ENCODE measurements at places on chromosomes 5 and 9.

- DNase-seq = no peak
Measured at GRCh38 chr5:148471379-148471778, 87.6 kb downstream of the FBXO38 start.

DNA sequence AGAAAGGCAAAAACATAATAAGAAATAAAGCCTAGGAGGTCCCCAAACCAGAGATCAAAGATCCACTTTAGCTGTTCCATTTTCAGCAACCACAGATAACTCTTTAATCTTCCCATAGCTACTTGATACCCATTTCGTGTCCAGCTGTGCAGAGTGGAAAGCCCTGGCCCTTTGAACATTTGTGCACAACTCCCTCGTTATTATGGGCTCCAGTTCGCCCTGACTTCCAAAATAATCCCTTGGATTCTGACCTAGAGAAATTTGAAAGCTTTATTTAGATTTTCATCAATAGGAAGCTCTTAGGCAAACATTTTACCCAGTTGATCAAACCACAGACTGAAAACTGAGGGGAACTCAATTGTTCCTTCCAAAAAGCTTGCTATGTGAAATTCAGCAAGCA is 4.8 kb downstream of the MYOT start:
- no peak for DNase-seq

DNA sequence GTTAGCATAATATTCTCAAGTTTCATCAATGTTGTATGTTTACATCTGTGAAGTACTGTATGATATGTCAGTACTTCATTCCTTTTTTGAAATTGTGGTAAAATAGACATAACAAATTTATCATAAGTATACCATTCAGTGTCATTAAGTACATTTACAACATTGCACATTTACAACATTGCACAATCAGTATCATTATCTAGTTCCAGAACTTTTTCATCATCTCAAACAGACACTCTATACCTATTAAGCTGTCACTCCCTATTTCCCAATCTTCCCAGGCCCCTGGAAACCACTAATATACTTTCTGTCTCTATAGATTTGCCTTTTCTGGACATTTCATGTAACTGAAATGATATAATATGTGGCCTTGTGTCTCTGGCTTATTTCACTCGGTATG is 75.1 kb upstream of the ATG10 start:
- DNase-seq = no peak

DNA sequence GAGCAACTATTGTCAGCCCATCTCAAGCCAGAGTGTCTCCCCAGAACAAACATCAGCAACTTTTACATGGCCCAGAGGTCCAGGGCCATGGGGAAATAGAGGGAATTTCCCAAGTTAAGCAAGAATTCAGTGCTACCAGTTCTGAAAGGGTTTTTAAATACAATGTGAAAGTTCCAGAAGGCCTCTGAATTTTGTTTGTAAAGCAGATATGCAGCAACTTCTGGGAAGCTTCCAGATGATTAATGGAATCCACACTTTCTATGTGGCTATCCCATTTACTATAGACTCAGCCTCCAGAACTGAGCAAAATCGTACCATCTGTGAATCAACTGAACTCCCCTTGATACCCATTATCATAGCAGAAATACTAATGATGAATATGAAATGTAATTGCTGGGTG is 93.8 kb downstream of the FEM1C start:
- no peak for DNase-seq

GRCh38 chr5:110414360-110414759 is 312.1 kb downstream of the TMEM232 start:
- no peak for DNase-seq

DNA sequence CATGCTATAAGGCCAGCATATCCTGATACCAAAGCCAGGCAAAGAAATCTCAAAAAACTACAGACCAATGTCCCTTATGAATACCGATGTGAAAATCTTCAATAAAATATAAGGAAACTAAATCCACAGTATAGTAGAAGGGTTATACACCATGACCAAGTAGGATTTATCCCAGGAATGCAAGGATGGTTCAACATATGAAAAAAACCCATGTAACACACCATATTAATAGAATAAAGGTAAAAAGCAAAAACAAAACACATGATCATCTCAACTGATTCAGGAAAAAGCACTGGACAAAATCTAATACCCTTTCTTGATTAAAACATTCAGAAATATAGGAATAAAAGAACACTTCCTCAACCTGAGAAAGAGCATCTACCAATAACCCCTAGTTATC is 6.1 kb downstream of the FBXL17 start:
- no peak for DNase-seq

GRCh38 chr5:132493241-132493640 is 2.7 kb upstream of the IRF1 start:
- DNase-seq = peak; percentile 8

DNA sequence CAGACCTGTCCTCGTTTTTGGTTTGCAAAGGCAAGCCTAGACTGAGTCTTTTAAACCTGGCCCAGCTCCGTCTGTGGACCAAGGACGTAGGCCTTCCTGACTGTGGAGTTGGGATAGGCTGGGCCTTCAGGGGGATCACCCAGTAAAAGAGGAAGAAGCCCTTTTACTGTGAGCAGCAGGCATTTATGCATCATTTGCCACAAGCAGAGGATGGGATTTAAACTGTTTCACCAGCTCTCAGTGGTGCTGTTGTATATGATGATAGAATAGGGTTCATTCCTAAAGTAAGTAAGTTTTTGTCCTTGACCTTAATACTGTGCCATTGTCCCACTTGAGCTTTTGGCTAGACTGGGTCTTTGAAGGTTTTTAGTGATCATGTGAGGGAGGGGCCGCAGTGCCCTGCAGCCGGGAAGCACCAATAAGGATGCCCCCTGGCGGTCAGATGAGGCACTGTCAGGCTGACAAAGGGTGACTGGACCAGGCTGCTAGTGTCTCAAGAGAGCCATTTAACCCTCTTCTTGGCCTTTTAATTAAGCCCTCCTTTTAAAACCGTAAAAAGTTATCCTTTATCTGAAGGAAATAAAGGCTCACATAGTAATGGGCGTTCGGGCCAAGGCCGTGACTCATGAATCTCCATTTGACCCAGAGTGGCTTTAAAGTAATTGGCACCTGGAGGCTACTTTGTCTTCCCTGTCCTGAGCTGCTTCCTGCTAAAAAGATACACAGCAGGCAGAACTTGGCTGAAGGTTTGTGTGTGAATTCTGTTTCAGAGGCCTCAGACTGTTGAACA is 74.0 kb downstream of the UBAP1 start:
- peak; percentile 58 for DNase-seq

- DNase-seq = no peak
Measured at GRCh38 chr9:130522233-130522808, 57.1 kb upstream of the FUBP3 start.

- no peak for DNase-seq
Measured at GRCh38 chr5:88722546-88723073, 160.4 kb downstream of the MEF2C start.

GRCh38 chr5:23305055-23305454 is 202.4 kb upstream of the PRDM9 start:
- no peak for DNase-seq

- no peak for DNase-seq
Measured at GRCh38 chr9:135079018-135079417, 8.4 kb upstream of the OLFM1 start.

DNA sequence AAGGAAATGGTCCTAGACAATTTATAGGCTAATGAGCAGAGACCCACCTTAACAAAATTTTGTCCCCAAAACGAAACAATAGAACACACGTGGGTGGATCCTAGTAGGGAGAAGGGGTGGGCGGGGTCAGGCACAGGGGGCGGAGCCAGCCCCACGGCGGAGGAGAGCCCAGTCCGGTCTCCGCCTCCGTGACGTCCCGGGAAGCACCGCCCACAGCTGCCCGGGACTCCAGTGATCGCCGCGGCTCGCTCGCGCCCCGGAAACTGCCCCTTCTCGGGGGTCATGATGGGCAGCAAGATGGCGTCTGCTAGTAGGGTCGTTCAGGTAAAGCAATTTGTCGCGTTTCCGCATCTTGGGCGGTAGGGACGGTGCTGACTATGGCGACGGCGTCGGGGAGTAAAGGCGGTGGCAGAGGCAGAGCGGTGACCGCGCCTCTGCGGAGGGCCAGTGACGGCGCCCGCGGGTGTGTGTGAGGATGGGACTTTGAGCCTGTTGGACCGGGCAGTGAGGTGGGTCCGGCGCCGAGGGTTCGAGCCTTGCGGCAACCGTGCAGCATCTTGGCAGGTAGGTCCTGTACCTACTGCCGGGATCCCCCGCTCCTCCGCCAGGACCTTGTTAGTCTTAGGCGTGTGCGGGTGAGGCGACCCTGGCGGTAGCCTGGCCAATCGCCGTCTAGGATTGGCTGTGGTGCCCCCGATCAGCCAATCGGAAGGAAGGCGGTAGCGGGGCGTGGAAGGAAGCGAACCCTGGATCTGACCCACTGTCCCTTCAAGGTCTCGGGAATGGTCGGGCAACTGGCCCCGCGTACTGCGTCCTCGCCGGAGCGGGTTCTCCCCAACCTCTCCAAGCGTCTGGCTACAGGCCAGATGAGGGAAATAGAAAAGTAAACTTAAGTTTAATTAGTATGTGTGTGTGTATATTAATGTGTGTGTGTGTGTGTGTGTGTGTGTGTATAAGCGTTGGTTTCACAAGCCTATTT is 16.8 kb upstream of the CDK7 start:
- peak; percentile 88 for DNase-seq

GRCh38 chr5:10619649-10620048 is 55.8 kb downstream of the ANKRD33B start:
- DNase-seq = no peak

GRCh38 chr5:81310402-81311063 is 9.1 kb downstream of the ZCCHC9 start:
- DNase-seq = no peak

- no peak for DNase-seq
Measured at GRCh38 chr9:38278457-38278856, 114.0 kb upstream of the ALDH1B1 start.

GRCh38 chr5:38755181-38755580 is 90.6 kb upstream of the OSMR start:
- DNase-seq = no peak

GRCh38 chr5:142971303-142972013 is 201.3 kb downstream of the ARHGAP26 start:
- DNase-seq = no peak

GRCh38 chr5:112208699-112209615 is 210.1 kb downstream of the EPB41L4A start:
- no peak for DNase-seq

GRCh38 chr5:3025392-3025791 is 273.9 kb upstream of the IRX2 start:
- no peak for DNase-seq

DNA sequence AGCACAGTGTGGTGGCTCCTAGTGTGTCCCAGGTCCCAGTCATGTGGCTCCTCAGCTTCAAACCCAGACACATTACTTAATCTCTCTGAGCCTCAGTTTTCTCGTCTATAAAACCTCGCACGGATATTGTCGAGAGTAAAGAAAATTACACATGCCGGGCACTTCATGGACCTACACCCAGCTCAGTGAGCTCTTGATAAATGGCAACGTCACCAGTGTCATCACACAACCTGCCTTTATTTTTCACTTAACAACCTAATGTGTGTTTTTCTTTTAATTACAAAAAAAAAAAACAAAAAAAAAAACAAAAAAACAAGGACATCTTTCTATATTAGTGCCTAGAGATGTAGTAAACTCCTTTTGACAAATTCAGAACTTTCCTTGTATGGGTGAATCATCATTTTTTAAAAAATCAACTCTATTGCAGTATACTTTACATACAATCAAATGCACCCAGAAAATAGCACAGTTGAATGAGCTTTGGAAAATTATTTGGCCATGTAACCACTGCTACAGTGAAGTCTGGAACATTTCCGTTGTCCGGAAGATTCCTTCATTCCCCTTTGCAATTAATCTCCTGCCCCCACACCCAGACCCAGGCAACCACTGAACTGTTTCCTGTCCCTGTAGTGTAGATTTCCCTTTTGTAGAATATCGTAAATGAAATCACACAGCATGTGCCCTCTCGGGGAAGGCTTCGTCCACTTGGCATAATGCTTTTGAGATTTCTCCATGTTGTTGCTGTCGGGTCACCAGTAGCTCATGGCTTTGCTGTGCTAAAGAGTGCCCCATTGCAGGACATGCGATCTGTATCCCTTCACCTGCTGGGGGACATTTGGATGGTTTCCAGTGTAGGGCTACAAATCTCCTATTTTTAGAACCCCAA is 100.4 kb upstream of the LARP1 start:
- DNase-seq = no peak

GRCh38 chr9:34363619-34364351 is 12.9 kb downstream of the MYORG start:
- DNase-seq = no peak

- no peak for DNase-seq
Measured at GRCh38 chr9:95147452-95148207, 169.9 kb downstream of the FANCC start.

DNA sequence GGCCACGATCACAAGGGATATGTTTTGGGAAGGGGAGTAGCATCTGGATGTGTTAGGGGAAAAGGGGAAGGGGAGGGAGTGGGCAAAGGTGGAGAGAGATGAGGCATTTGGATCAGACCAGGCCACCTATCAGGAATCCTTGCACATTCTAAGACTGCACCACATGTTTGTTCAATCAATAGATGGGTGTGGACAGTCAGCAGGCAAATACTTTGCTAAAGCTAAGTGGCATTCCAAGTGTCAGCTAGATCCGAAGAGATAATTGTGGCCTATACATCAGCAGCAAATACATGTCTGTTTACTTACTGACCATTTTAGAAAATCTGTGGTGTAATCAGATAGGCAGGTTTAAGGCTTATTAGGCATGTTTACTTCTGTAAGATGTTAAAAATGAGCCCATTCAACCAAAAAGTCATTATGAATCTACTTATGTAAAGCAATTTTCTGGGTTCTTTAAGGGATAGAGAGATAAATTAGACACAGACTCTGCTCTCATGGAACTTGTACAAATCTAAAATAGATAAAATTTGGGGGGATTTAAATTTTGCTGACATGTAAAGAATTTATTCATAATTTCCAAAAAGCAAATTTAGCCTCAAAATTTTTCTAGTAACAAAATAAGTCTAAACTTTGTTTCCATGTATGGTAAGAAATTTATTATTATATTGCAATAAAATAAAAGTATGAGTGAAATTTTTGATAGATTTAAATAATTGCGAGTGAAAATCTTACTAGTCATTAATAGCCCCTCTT is 107.3 kb downstream of the SNCAIP start:
- DNase-seq = no peak

DNA sequence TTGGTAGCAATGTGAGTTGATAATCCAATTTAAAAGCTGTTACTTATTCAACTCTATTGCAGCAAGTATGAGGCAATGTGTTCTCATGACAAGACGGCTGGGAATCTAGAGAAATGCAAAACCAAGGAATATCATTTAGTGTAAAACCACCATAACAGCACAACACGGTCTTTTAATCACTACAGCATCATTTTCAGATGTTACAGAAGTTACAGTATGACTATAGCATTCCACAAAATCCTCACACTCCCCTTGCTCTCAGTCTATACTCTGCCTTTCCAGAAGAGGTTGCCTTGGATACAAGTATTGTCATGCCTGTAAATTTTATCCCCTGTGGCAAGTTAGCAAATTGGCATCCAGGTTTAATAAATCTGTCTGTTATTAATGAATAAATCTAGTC is 28.6 kb upstream of the TAS2R1 start:
- no peak for DNase-seq

GRCh38 chr9:71806901-71807307 is 38.6 kb upstream of the CEMIP2 start:
- peak; percentile 45 for DNase-seq
